Sigmoid colon (tissue), 7 donors: ENCODE measurements at places on chromosomes 12 and 14. TPM values are rescaled to one million over a fixed set of nuclear protein-coding genes. Genes with fewer than 3 reads are reported as not detected.

DNA sequence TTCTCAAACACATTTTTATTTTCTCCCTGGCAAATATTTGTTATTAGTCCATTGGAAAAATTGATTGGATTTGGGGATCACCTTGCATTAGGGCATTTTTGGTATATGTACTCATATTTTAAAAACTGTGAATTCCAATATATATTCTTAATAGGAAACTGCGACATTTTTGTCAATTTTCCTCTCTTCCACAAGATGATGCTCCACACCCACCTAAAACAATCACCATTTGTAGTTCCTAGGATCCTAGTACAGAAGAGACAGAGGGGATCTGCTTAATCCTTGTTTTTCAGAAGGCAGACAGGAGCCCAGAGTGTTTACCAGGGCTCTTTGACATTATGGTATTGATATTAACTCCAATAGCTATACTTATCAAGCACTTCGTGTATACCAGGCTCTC is 22.8 kb upstream of the OASL start:
- no peaks in the 10 kb centered on the region for H3K36me3 ChIP-seq
- H3K27me3 ChIP-seq = peaks cover 7% of the 10 kb centered on the region
- no peak overlapping the region for H3K27ac ChIP-seq
- no peaks in the 10 kb centered on the region for H3K4me1 ChIP-seq

- DNase-seq = no peak
- H3K27me3 ChIP-seq = no peaks in the 10 kb centered on the region
- no peaks in the 10 kb centered on the region for H3K36me3 ChIP-seq
- H3K27ac ChIP-seq = no peak overlapping the region
Measured at GRCh38 chr14:22311636-22312035, 277.4 kb downstream of the DAD1 start.

DNA sequence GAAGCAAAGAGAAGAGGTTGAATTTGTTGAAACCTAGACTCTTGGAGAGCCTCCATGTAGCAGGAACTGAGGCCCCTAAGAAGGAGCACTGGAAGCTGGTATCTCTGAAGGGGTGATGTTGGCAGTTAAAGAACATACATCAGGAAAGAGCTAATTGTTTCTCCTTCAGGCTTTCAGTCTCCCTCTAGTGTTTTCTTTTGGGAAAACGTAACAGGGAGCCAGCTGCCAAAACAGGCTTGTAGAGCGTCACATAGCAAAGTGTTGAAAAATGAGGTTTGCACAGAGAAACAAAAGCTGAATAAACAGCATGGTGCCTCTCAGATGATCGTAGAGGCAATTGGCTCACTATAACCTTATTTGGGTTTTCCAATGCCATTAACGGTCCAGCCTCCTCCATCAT is 46.9 kb upstream of the CAND1 start:
- no peak for DNase-seq
- H3K27ac ChIP-seq = no peak overlapping the region
- H3K36me3 ChIP-seq = no peaks in the 10 kb centered on the region
- H3K4me1 ChIP-seq = no peaks in the 10 kb centered on the region

The REC8 gene
- total RNA-seq = 10.2 TPM

The TSPAN19 gene
- total RNA-seq = 0.81 TPM

DNA sequence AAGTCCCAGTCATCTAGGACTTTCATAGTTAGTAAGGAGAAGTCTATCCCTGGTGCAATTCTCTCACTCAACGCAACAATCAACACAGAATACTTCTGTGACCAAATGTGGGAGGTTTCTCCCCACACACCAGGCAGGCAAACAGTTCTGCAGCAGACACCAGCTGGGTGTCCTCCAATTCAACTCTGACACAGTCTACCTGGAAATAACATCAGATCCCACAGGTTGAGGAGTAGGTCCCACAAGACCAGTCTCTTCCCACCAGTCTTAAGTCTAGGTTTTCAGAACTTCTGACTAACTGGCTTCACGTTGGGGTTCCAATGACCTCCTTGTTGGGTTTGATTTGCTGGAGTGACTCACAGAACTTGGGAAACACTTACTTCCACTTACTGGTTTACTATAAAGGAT is 14.8 kb downstream of the ACOT6 start:
- no peak overlapping the region for H3K4me3 ChIP-seq
- H3K4me1 ChIP-seq = no peaks in the 10 kb centered on the region
- no peaks in the 10 kb centered on the region for H3K36me3 ChIP-seq
- DNase-seq = no peak
